ENCODE measurements at places on chromosomes 1 and 21. TPM values are rescaled to one million over a fixed set of nuclear protein-coding genes. Genes with fewer than 3 reads are reported as not detected.

DNA sequence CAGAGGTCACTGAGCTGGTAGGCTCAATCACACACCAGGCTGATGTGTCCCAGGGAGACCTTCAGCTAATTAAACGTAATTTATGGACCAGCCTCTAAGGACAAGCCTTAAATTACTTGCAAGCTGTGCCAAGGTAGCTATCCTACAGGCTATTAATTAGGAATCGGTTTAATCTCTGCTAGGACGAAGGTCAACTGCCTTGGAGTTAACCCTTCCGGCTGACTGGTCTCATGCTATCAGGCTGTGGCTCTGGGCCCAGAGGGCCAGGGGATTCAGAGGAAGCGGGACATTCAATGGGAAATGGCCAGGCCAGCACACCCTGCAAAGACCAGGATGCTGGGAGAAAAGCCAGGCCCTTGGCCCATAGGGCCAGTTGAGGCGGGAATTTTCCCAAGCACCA lies 19.0 kb downstream of the DHRS3 start:
- DNase-seq = no peak

DNA sequence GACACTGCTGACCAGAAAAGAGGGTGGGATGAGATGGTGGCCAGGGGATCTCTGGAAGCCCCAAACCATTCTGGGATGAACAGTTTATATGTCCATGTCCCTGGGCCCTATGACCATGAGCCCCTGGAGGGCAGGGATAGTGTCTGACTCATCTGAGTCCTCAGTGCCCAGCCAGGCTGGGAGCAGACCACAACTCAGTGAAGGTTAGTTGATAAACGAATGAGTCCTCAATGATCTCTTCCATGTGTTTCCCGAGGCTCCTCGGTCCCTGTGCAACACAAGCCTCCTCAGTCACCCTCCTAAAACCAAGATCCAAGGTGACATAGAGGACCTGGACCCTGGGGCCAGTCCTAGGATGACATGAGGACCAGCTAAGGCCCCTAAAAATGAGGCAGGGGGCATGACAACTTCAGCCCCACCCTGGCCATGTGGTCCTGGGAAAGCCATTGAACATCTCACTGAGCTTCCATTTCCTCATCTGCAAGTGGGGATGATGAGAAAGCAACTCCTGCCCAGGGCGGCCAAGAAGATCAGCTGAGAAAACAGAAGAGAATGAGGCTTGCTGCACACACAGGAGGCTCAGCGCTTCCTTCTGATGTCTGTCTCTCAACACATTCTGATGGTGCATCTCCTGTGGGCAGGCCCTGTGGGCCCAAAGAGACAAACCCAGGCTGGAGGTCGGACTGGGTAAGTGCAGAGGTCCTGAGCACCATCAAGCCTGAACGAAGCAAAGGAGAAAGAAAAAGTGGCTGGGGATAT lies 86.3 kb downstream of the GLIS1 start:
- no peak for DNase-seq

GRCh38 chr21:46604975-46605766 lies at the start of gene S100B:
S100B (minus strand) TSS chr21:46605082; CDS start chr21:46602415, 2,667 bp downstream.
- DNase-seq = no peak

Gene COL8A2
- total RNA-seq = 1.2 TPM
